Suprapubic skin (tissue), 4 donors: ENCODE measurements at places on chromosomes 5 and 9.

DNA sequence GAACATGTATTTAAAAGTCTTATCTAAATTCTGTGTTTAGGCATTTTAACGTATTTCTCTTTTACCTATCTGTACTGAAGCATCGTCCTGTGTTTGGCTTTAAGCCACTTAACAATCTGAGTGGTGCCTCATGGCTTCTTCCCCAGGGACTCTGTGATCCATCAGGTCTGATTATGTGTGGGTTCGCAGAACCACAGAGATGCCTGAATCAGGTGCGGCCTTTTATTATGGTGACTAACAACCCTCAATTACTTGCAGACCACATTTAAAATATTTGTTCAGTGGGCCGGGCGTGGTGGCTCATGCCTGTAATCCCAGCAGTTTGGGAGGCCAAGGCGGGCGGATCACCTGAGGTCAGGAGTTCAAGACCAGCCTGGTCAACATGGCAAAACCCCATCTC, 39.6 kb upstream of the SAP30L start:
- no peak for DNase-seq

- no peak for DNase-seq
Measured at GRCh38 chr9:109997682-109998081, 210.3 kb downstream of the C9orf152 start.

- no peak for DNase-seq
Measured at GRCh38 chr5:10192309-10192708, 57.4 kb downstream of the ATPSCKMT start.

- no peak for DNase-seq
Measured at GRCh38 chr5:73496984-73497457, 1.2 kb upstream of the BTF3 start.

DNA sequence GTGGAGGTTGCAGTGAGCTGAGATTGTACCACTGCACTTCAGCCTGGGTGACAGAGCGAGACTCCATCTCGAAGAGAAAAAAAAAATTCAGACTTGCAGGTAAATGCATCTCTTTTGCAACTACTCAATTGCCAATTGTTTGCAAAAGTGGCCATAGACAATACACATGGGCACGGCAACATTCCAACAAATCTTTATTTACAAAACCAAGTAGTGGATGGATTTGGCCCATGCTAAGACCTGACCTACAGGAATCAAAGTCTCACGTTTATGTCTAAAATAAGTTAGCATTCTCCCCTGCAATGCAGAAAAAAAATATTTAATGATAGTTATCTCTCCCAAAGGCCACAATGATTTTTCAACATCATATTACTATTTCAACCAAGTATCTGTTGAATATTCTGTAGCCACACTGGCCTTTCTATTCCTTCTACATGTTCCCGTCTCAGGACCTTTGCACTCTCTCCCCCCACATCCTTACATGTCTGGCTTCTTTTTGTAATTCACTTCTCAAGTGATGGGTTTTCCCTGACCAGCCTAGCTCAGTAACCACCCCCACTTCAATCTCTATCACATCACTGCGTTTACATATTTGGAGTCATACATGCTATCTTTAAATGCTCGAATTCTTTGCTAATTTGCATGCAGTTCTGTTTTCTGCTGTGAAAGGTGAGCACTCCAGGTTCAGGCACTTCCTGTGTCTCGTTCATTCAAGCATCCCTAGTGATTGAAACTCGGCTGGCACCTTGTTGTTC, 54.2 kb downstream of the FNBP1 start:
- no peak for DNase-seq

DNA sequence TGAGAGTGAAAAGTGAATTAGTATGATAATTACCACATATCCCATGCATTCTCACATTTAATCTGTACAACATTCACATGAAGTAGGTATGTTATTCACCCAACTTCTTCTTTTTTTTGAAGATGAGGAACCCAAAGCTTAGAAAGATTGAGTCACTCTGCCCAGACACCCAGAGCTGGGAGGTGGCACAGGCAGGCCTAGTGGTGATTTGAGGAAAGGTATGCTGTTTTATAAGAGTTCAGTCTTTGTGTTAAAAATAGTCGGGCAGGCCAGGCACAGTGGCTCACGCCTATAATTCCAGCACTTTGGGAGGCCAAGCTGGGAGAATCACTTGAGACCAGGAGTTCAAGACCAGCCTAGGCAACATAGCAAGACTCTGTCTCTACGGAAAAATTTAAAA, 285.3 kb downstream of the NR3C1 start:
- no peak for DNase-seq

DNA sequence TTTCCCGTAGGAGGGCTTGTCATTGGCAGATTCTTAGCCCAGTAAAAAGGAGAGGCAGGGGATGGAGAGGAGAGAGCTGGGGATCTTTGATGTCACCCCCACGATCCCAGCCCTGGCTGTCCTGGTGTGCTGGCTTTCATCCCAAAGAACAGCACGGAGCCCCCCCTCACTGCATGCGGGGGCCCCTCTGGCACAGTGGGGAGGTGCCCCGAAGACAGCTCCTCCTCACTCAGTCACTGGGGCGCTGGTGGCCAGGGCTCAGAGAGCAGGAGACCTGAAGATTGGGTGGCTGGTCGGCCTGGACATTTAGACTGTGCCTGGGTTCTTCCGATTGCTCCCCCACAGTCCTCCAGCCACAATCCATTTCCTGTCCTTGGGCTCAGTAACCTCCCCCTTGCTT, 207.5 kb downstream of the MELK start:
- no peak for DNase-seq

- DNase-seq: no peak
Measured at GRCh38 chr9:134640506-134641172, 964 bp upstream of the COL5A1 start.

GRCh38 chr5:38527475-38527874, 29.0 kb downstream of the LIFR start:
- no peak for DNase-seq

DNA sequence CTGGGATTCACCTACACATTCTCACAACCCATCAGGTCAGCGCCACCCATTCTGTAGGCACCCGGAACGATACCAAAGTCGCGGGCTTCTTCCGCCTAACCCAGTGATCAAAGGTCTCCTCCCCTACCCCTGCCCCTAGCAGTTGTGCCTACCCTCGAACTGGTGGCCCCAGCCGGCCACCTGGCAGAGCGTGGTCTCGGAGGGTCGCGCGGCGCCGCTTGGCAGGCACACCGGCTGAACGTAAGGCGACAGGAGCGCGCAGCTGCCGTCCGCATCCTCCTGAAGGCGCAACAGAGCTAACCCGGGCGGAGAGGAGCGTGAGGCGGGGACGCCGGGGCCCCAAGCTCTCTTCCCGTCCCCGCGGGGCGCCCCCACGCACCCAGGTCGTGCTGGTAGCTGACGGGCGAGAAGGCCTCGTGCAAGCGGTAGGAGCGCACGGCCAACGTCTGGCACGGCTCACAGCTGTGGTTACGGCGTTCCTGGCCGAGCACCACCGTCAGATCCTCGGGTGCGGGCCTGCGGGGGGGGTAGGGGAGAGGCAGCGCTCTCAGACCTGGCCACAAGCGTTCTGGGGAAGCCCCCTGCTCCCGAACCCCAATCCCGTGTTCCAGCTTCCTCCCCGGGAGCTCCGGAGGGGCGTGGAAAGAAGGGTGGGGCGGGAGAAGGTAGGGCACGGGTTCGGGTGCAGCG, 2.8 kb upstream of the PFN3 start:
- no peak for DNase-seq

- no peak for DNase-seq
Measured at GRCh38 chr5:65482736-65483545, 1.2 kb upstream of the ADAMTS6 start.

DNA sequence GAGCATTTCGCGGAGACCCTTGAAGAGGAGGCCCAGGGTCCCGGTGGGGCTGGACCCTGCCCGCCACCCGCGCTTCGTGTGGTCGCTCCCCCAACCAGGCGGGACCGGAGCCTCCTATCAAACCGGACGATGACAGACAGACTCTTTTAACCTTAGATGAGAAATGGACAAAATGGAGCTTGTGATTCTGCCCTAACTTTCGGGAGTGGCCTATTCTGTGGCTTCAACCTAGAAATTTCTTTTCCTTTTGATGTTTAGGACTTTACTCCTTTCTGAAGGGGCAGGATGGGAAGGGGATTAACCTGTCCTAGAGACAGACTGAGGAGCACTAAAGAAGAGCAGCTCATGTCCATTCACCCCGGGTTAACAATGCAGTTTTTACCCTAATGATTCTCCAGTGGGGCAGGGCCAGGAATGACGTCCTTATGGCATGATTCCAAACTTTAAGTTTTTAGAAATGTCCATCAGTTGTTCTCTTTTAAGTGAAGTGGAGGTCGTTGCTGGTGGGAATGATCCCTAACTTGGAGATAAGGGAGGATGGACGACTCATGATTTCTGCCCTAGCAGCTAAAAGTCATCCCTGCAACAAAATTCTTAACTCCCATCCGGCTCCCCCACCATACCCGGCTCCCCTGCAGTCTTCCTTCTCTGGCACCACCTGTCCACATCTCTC, 1.0 kb downstream of the NIPSNAP3A start:
- DNase-seq: no peak

DNA sequence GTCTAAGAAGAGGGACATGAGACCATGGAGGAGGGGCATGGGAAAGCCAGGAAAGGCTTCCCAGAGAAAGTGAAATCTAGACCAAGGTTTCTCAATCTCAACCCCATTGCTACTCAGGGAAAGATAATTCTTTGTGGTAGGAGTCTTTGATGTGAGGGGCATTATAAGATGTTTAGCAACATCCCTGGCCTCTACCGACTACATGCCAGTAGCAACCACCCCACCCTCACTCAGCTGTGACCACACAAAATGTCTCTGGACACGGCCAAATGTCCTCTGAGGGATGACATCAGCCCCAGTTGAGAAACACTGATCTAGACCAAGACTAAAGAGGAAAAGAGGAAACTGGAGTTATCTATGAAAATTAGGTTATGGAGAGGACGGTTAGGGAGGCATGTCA, 298.5 kb upstream of the KIF2A start:
- no peak for DNase-seq

DNA sequence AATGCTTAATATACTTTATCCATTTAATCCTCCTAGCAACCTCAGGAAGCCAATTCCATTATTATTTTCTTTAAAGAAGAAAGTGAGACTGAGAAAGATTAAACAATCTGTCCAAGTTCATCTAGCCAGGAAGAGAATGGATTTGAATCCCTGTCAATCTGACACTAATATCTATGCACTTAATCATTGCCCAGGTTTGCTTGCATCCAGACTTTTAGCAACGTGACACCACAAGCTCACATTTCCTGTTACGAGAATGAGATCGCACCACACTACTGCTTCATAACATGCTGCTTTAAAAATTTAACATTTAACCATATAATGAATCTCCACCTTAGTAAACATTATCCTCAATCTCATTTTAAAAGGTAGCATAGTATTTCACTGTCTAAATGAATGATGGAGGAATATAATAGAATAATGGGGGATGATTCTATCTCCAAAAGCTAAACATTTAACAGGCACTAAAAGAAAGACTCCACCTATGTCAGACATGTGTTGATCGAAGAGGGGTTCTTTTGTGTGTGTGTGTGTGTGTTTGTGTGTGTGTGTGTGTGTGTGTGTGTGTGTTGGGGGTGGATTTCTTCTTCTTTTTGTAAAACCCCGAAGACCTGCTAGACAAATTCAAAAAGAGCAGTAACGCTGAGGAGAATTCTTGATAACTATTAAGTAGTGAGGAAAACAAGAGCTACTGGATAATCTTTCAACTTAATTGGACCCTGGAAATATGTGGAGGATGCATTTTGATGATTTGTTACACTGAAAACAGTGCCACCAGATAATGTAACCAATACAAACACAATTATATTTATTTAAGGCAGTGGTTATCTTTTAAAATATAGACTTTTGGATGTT, 138.7 kb upstream of the NR3C1 start:
- DNase-seq: no peak

DNA sequence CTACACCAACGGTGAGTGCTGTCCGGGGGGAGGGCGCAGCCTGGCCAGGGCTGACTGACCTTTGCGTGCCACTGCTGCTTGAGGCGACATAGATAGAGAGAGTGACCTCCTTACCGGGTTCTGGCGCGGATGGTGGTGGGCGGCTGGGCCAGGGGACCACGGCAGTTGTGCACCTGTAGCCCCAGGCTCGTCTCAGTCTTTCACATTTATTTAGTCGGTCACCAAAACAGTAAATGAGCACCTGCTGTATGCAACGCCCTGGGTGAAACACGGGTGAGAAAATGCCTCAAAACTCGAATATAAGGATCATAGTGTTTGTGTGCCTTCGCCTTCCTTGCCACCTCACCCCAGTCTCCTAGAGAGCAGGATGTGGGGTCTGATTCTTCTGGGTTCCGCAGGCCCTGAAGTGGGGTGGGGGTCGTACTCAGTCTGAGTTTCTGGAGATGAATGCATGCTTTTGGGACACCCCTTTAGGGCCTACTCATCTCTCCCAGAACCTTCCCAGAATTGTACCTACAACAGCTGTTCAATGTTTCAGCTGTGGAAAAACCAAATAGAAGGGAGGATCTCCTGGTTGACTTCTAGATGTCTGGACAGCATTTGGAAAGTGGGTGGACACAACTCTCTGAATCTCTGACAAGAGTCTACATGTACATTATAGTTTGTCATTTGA, 714 bp downstream of the SEC24A start:
- DNase-seq: no peak

- no peak for DNase-seq
Measured at GRCh38 chr5:111552896-111553295, 40.6 kb upstream of the STARD4 start.

GRCh38 chr9:94010980-94011533, 55.9 kb upstream of the BARX1 start:
- no peak for DNase-seq

DNA sequence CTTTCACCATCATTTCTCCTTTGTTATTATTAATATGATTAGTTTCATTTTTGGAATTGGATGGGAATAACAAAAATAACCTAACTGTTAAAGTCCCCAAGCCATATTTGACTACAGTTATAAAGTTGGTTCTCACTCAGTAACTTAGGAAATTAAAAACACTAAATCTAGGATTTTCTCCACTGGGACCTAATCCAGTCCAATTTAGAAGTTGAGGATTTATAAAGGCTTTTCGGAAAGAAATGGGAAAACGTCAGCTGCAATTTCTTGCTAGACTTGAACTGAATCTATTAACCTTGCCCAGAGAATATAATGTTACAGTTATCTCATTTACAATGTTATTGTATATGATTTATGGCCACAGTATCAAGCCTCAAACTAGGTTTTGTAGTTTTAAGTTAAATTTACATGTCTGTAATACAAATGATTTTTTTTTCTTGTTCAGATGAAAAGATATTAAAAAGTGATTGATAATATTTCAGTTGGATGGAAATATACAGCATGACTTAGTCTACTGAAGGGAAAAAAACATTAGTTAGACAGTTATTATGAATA, 524.3 kb upstream of the GRAMD2B start:
- DNase-seq: no peak

GRCh38 chr5:72296256-72296655, 23.8 kb downstream of the MRPS27 start:
- DNase-seq: no peak

GRCh38 chr5:150112201-150113046, 26.1 kb upstream of the CSF1R start:
- DNase-seq: no peak
